ENCODE measurements at places on chromosomes 13 and 19.

DNA sequence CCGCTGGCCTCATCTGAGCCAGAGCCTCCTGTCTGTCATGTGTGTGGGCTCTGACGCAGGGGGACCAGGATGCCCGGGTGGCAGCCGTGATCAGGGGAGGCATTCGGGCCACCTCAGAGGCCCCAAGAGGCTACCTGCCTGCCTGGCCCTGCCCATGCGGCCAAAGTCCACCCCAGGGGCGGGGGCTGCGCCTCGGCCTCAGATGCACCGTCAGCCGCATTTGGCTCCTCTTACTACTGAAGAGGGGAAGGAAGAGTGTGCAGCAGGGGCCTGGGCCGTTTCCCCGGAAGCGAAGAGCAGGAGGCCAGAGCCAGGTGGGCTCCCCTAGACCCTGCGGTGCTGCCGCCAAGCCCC lies 34.0 kb downstream of the C13orf46 start:
- DNase-seq: no peak
- H3K4me1 ChIP-seq: peaks cover 14% of the 10 kb centered on the region
- H3K27me3 ChIP-seq: no peaks in the 10 kb centered on the region
- H3K27ac ChIP-seq: no peak overlapping the region
- no peaks in the 10 kb centered on the region for H3K36me3 ChIP-seq

- H3K36me3 ChIP-seq: no peaks in the 10 kb centered on the region
- no peak overlapping the region for H3K4me3 ChIP-seq
- H3K27ac ChIP-seq: no peak overlapping the region
- H3K4me1 ChIP-seq: peaks cover 40% of the 10 kb centered on the region
Measured at GRCh38 chr19:38977445-38978325, 2.1 kb upstream of the FBXO17 start.

- no peak for DNase-seq
- H3K4me1 ChIP-seq: no peaks in the 10 kb centered on the region
- no peaks in the 10 kb centered on the region for H3K36me3 ChIP-seq
- H3K27me3 ChIP-seq: no peaks in the 10 kb centered on the region
Measured at GRCh38 chr13:98937911-98938381, 39.9 kb downstream of the DOCK9 start.

- no peak overlapping the region for H3K27ac ChIP-seq
- H3K36me3 ChIP-seq: no peaks in the 10 kb centered on the region
- no peaks in the 10 kb centered on the region for H3K4me1 ChIP-seq
- no peak overlapping the region for H3K4me3 ChIP-seq
- no peak for DNase-seq
Measured at GRCh38 chr13:53411463-53411862, 382.9 kb downstream of the OLFM4 start.

GRCh38 chr13:50446611-50447010 lies 396.9 kb downstream of the DLEU7 start:
- no peak overlapping the region for H3K4me3 ChIP-seq
- H3K36me3 ChIP-seq: no peaks in the 10 kb centered on the region
- no peak for DNase-seq
- no peaks in the 10 kb centered on the region for H3K27me3 ChIP-seq

DNA sequence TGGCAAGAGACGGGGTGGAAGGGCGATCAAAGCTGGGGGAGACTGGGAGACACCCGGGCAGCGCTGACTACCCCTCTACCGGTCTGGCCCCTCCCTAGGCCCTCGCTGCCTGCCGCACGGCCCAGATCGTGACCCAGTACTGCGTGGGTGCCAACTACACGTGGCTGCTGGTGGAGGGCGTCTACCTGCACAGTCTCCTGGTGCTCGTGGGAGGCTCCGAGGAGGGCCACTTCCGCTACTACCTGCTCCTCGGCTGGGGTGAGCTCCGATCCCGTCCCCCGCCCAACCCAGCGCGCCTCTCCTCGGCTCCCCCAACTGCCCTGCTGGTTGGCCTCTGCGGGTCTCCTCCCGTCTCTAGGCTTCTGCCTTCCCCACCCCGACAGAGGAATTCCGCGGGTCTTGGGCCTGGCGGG lies 8.8 kb downstream of the GIPR start:
- H3K4me1 ChIP-seq: peaks cover 33% of the 10 kb centered on the region
- H3K27ac ChIP-seq: peak overlapping the region; percentile 85
- no peaks in the 10 kb centered on the region for H3K27me3 ChIP-seq
- peak; percentile 59 for DNase-seq

- no peak for DNase-seq
- no peak overlapping the region for H3K27ac ChIP-seq
- no peak overlapping the region for H3K4me3 ChIP-seq
- peaks cover 4% of the 10 kb centered on the region for H3K27me3 ChIP-seq
Measured at GRCh38 chr19:15623711-15624318, 8.8 kb downstream of the CYP4F8 start.

DNA sequence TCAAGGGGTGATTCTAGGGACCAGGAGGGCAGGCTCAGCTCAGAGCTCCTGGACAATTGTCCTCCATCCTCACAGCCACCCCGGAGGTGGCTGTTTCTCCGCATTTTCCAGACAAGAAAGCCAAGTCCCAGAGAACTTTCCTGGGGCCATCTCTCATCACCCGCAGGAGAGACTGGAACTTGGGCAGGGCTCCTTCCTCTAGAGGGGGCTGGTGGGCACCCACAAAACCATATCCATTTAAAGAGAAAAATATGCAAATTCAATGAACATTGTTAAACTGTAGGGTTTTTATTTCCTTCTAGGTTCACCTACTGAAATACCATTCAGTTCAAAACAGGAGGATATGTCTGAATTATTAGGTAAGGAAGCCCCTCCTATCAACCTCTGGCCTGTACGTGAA lies 16.6 kb downstream of the SPACA7 start:
- no peak overlapping the region for H3K27ac ChIP-seq
- H3K4me1 ChIP-seq: no peaks in the 10 kb centered on the region
- H3K4me3 ChIP-seq: no peak overlapping the region

DNA sequence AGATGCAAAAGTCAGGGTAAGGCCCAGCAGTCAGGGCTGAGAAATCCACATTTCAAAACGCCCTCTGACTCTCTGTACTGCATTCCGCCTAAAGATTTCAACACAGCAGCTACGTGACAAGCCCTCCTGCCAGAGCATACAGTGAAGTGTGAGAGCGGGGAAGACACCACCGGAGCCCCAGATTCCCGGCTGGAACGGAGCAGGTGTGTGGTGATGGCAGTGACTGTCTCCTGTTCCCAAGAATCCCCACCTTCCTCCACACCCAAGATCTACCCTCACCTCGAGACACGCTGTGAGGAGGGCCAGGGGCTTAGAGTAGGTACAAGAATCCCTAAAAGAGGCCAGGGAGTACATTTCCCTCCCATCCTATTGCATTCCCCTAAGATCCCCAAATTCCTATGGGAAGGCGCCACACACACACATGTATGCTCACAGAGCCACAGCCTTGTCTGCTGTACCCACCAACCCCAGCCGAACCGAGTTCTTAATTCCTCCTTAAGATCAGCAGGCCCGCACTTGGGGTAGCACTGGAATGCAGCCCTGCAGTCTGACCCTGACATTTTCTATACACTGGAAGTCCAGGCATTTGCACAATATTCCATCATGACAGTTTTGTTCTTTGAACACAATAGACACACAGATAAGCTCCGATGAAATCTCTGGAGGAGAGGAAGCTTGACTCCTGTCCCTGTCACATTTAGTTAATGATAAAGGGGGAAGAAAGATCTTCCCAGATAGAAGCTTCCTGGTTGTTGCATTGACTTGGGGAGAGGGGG lies 102.9 kb downstream of the FOXO1 start:
- H3K36me3 ChIP-seq: no peaks in the 10 kb centered on the region
- H3K4me1 ChIP-seq: peaks cover 65% of the 10 kb centered on the region
- no peaks in the 10 kb centered on the region for H3K27me3 ChIP-seq
- DNase-seq: no peak
- peak overlapping the region; percentile 51 for H3K27ac ChIP-seq

GRCh38 chr13:29847501-29847983 lies 2.9 kb downstream of the UBL3 start:
- peak overlapping the region; percentile 19 for H3K4me3 ChIP-seq
- H3K4me1 ChIP-seq: peaks cover 32% of the 10 kb centered on the region
- DNase-seq: peak; percentile 34
- no peaks in the 10 kb centered on the region for H3K36me3 ChIP-seq

DNA sequence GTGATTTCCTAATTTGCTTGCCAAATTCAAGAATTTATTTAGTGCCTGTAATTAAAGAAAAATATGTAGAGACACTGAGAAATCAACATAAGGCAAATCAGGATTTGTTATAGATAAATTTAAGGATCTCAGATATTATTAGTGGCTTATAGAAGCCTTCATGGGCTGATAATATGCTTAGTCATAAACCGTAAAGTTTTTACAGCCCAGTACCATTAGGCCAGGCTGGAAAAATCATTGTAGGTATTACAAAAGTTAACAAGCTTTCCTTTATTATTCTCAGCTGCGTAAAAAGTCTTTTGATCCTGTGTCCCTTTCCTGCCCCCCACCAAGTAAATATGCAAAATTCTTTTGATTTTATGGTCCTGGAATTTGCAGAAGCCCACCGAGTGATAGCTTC lies 58.2 kb downstream of the SLITRK6 start:
- no peak for DNase-seq
- no peak overlapping the region for H3K27ac ChIP-seq
- no peaks in the 10 kb centered on the region for H3K4me1 ChIP-seq
- H3K27me3 ChIP-seq: no peaks in the 10 kb centered on the region

GRCh38 chr13:106503730-106504453 lies 31.6 kb downstream of the EFNB2 start:
- H3K27me3 ChIP-seq: no peaks in the 10 kb centered on the region
- no peak overlapping the region for H3K27ac ChIP-seq
- H3K36me3 ChIP-seq: no peaks in the 10 kb centered on the region
- no peaks in the 10 kb centered on the region for H3K4me1 ChIP-seq

GRCh38 chr19:53912653-53913052 lies 3.6 kb downstream of the CACNG7 start:
- no peaks in the 10 kb centered on the region for H3K36me3 ChIP-seq
- H3K27ac ChIP-seq: no peak overlapping the region
- H3K27me3 ChIP-seq: no peaks in the 10 kb centered on the region
- DNase-seq: no peak
- H3K4me3 ChIP-seq: no peak overlapping the region

- H3K36me3 ChIP-seq: no peaks in the 10 kb centered on the region
- DNase-seq: no peak
- H3K4me3 ChIP-seq: no peak overlapping the region
- peaks cover 26% of the 10 kb centered on the region for H3K4me1 ChIP-seq
Measured at GRCh38 chr19:14089412-14089661, 1.2 kb downstream of the SAMD1 start.

- H3K4me1 ChIP-seq: no peaks in the 10 kb centered on the region
- H3K36me3 ChIP-seq: no peaks in the 10 kb centered on the region
- no peak overlapping the region for H3K27ac ChIP-seq
- no peaks in the 10 kb centered on the region for H3K27me3 ChIP-seq
- no peak overlapping the region for H3K4me3 ChIP-seq
- no peak for DNase-seq
Measured at GRCh38 chr13:97515643-97516042, 81.7 kb downstream of the RAP2A start.

- no peak overlapping the region for H3K4me3 ChIP-seq
- H3K27me3 ChIP-seq: no peaks in the 10 kb centered on the region
- H3K36me3 ChIP-seq: no peaks in the 10 kb centered on the region
- DNase-seq: no peak
- H3K27ac ChIP-seq: no peak overlapping the region
- H3K4me1 ChIP-seq: peaks cover 9% of the 10 kb centered on the region
Measured at GRCh38 chr19:50500060-50500752, 10.8 kb downstream of the JOSD2 start.

Data from body of pancreas (tissue), 4 donors.